ENCODE measurements at places on chromosomes 12 and 14.
A peak's percentile ranks its signal among the peaks of the same experiment; 100 is the strongest.

- no peak for DNase-seq
Measured at GRCh38 chr12:121170611-121171260, 38.1 kb downstream of the P2RX7 start.

- DNase-seq = peak; percentile 93
Measured at GRCh38 chr12:109899783-109900751, at the start of gene TCHP. TCHP (plus strand) TSS chr12:109900274; CDS start chr12:109903027, 2,753 bp downstream.

DNA sequence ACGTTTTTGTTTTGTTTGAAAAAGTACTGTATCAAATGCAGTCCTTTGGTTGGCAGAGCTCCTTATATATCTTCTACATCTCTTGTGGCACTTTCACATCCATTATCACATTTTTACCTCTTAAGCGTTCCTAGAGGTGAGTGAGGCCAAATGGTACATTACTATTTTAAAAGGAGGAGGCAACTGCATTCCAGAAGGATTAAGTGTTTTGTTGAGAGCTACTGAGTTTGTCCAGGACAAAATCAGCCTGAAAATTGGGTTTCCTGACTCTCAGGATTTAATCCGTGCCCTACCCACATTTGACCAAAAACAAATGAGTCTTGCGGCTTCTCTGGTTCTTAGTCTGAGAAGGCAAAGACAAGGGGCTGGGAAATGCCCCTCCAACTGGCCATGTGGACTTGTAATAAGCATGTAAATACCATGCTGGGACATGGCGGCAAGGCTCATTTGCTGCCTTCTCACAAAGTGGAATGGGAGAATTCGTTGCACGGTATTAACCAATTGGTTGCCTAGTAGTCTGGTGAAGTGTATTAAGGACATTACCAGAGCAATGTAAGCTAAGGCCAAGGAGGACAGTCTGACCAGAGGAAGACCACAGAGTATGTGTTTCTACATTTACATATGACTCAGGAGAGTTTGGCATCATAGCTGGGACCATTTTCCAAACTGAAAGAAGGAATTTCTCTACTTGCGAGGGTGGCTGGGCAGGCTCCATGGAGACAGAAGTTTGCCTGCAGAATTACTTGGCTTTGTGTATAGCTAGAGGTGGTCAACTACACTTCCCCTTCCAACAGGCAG is 175.8 kb upstream of the PLXNC1 start:
- no peak for DNase-seq

DNA sequence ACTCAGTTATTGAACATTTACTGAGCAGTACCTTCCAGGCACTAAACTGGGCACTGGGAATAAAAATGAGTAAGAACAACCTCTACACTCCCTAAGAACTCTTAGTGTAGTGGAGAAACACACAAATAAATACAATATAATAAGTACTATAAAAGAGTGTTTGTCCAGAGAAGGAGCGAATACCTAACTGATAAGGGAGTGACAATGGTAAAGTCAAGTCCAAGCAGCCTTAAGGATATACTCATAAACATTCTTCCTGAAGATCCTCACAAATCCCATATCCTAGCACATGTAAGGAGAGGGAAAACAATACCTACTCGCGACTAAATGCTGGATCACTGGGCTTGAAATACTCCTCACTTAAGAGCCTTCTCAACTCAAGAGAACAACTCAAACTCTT is 32.8 kb downstream of the SPTLC2 start:
- no peak for DNase-seq

DNA sequence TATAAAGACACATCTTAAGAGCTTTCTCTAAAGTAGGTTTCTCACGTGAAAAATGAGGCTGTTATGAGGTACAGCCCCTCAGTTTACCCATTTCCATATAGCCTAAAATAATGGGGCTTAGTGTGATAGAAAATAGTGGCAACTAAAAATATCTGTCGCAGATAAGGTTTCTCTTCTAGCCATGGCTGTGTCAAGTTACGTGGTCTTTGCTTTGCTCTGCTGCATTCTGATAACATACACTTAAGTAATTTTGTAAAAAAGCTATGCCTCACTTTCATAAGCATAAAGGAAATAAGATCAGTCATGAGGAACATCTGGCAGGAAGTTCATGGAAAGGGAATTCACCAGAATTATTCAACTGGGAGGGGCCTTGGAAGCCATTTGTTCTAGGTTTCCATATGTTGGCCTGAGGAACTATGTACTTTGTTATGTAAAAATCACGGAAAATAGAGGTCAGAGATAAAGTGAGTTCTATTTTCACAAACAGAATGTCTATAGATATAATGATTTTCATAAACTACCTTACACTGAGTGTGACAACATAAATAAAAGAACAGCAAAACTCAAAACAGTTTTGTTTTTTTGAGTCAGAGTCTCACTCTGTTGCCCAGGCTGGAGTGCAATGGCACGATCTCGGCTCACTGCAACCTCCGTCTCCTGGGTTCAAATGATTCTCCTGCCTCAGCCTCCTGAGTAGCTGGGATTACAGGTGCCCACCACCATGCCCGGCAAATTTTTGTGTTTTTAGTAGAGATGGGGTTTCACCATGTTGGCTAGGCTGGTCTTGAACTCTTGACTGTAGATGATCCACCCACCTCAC is 195.6 kb upstream of the KRR1 start:
- peak; percentile 83 for DNase-seq

GRCh38 chr12:131800594-131801135 is 27.5 kb upstream of the MMP17 start:
- no peak for DNase-seq

DNA sequence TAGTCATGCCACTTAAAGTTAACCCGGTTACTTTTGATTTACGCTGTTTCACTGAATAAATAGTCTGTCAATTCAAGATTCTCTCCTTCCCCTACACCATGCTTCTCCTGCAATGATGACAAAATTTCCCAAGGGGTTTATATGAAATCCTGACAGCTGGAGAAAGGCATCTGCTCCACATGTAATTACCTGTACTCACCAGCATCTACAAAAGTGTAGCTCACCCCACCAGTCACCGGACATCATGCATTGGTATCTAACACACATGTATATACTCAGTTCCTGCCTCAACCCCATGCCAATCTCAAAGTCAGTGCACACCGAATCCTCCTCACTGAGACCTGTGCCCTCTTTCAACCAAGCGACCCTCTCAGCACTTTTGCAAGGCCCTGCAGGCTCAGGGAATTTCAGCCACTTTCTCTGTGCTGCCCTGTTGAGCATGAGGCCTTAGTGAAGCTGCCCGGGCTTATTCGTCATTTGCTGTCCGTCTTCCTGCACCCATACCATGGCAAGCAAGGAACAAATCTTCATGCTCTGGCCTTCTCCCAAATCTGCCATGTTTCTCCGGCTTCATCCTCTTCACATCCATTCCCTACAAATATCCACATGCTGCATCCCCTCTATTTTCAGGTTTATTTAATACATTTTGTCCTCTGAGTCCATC is 131.6 kb downstream of the SEC23A start:
- DNase-seq = no peak

GRCh38 chr12:104138797-104139152 is 765 bp upstream of the NFYB start:
- DNase-seq = peak; percentile 19

Data from umbilical cord (tissue), 2 donors.